IgD-negative memory B cell (primary cell): ENCODE measurements at places on chromosomes 7 and 10. TPM values are rescaled to one million over a fixed set of nuclear protein-coding genes. Genes with fewer than 3 reads are reported as not detected.

The IFIT5 gene
- polyA plus RNA-seq, result 17.3 TPM

The ANKRD30A gene
- not detected for polyA plus RNA-seq

The RSPH10B gene
- not detected for polyA plus RNA-seq

The RSPH10B2 gene
- not detected for polyA plus RNA-seq

The OPN1SW gene
- not detected for polyA plus RNA-seq

The OR2A42 gene
- polyA plus RNA-seq, result not detected

The BTBD16 gene
- polyA plus RNA-seq, result not detected

The PIP gene
- not detected for polyA plus RNA-seq

The FHIP2A gene
- polyA plus RNA-seq, result 8.8 TPM

The RARRES2 gene
- not detected for polyA plus RNA-seq

The PRPS1L1 gene
- not detected for polyA plus RNA-seq

The GIMAP4 gene
- 16.2 TPM for polyA plus RNA-seq

The RPEL1 gene
- polyA plus RNA-seq, result not detected

The PUS7 gene
- 5.9 TPM for polyA plus RNA-seq

The LRRC61 gene
- 29.1 TPM for polyA plus RNA-seq
